Daoy (cell line): ENCODE measurements at places on chromosomes 4 and X.

- peak; percentile 55 for DNase-seq
Observed at GRCh38 chrX:39260965-39261364, 459.7 kb downstream of the MID1IP1 start.

DNA sequence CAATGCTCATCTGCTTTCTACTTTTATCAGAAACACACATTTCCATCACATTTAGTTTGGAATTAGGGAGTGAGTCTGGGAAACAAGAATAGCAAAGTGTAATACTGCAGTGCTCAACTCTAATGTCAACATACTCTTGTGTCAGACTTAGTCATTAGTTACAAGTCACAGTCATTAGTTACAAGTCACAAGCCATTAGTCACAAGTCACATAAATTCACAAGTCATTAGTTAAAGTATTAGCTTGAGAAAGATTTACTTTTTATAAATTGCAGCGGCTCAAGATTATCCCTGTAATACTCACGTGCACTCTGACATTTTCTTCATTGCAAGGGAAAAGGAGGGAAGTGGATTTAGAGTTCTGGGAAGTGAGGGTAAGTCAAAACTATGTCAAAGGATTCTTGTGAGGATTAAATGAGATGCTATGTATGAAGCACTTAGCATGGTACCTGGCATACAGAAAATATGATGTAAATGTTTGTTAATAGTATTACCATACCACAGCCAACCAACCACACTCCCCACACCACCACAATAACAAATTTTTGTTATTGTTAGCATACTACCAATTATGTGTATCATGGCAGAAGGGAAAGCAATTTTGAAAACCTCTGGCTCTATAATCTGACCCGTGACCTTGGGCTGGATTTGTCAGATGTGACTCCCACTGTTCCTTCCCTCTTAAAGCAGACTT is 116.6 kb downstream of the ARHGAP24 start:
- DNase-seq: no peak

DNA sequence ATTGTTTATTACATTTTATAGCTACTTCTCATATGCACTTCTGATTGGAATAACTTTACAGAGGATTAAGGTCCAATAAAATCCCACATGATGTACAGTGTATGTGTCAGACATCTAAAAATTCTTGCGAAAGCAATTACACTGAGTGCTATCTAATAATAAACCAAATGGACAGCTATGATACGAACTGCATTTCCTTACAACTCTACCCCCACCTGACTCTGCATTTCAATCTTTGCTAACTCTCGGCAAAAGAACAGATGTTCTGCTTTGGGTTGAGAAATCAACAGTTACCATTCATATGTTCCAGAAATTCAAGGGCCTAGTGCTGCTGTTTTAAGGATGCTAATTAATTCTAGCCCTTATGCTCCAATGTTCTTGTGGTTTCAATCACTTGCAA is 287.9 kb upstream of the NOCT start:
- no peak for DNase-seq

DNA sequence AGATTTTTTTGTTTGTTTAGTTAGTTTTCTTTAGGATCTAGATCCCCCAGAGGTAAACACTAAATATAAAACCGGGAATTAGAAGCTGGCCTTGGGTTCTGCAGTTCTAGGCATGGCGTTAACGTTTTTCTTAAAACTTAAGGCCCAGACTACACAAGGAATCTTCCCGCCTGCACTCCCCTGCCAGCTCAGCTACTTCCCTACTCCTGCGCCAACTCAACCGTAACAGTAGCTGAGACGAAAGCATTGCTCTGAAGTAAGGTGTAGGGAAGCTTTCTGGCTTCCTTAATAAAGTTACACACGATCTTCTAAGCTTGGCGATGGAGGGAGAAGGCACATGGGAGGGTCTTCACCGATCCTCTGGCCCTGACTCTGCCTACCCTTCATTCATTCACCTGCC is 37.1 kb downstream of the CPE start:
- no peak for DNase-seq

GRCh38 chr4:14915018-14915417 is 87.3 kb upstream of the CPEB2 start:
- DNase-seq: no peak

GRCh38 chrX:44903107-44903506 is 30.1 kb downstream of the KDM6A start:
- DNase-seq: peak; percentile 41

GRCh38 chrX:71466979-71467523 is 65.9 kb upstream of the OGT start:
- DNase-seq: peak; percentile 3

- no peak for DNase-seq
Observed at GRCh38 chr4:13992041-13992440, 364.5 kb upstream of the BOD1L1 start.

DNA sequence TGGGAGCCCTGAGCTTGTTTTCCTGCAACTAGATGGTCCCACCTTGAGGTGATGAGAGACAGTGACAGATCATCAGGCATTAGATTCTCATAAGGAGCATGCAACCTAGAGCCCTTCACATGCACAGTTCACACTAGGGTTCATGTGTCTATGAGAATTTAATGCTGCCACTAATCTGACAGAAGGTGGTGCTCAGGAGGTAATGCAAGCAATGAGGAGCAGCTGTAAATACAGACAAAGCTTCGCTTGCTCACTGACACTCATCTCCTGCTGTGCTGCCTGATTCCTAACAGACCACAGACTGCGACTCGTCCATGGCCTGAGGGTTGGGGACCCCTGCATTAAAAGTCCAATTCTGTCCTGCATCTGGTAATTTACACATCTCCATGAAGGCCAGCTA is 141.6 kb downstream of the KCNIP4 start:
- no peak for DNase-seq

- DNase-seq: no peak
Observed at GRCh38 chr4:159600061-159600460, 497.2 kb downstream of the RAPGEF2 start.

- no peak for DNase-seq
Observed at GRCh38 chr4:88225232-88226105, 58.9 kb downstream of the PPM1K start.

- DNase-seq: no peak
Observed at GRCh38 chr4:176782794-176783193, 9.9 kb downstream of the VEGFC start.

- DNase-seq: no peak
Observed at GRCh38 chr4:134501973-134502643, 300.5 kb upstream of the PABPC4L start.

DNA sequence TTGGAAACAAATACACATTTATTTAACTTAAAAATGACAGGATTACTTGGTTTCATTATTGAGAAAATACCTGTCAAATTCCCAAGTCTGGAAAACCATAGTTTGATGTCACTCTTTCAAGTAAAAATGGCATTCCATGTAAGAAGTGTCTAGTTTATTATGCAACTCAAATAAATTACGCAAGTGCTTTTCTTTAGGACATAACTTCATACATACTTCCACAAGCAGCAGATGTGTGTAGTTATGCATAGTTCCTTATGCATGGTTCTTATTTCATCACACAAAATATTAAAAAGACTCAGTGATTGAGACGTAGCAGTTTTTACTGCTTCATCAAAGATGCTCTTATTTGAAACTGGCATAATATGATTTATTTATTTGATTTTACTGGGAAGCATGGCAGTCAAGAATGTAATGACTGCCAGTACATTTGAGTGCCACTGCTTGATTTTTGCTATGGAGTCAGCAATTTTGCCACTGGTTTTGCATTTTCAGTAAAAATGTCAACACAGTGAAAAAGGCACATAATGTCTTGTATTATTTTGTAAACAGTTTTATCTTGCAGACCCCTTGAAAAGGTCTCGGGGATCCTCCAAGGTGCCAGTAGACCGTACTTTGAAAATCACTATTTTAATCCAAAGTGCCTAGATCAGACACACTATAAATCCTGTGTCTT is 62.1 kb downstream of the CLCN3 start:
- no peak for DNase-seq

DNA sequence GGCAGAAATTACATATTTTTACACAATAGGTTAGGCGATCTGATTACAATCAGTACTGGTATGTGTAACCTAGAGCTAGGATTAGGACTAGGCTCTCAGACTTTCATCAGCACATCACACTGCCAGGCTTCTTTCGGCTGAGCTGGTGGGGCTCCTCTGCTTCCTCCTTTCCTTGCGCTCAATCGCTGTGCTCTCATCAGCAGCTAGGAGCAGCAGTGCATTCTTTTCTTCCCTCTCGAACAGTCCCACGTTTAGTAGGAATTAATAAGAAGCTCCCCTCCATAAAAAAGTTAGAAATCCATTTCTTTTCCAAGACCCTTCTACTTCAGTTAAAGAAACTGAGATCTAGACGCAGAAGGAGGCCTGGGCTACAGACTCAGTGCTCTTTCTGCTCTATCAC is 350.4 kb downstream of the SPRY1 start:
- DNase-seq: no peak

GRCh38 chr4:17203797-17204196 is 305.4 kb upstream of the LDB2 start:
- no peak for DNase-seq

DNA sequence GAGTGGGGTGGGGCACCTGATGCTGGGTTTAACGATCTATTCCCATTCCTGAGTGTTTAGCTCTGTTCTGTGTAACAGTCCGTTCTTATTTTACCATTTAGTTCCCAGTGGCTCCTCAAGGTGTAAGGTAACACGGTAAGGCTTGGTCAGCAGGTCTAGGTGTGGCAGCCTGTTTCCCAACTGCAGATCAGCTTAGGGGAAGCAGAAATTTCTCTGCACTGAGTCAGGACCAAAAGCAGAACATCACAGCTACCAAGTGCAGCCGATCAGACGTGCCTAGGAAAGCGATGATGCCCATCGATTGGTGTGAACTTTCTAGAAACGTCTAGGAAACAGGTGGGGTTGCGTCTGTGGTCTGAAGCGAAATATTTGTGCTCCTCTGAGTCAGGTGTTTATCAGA is 240.1 kb downstream of the STIM2 start:
- no peak for DNase-seq

GRCh38 chrX:101550362-101550750 is at the start of gene ARMCX1:
ARMCX1 (plus strand) TSS chrX:101550547; CDS start chrX:101552931, 2,384 bp downstream.
- DNase-seq: peak; percentile 76

GRCh38 chr4:53545273-53545672 is 46.0 kb downstream of the LNX1 start:
- DNase-seq: no peak

- no peak for DNase-seq
Observed at GRCh38 chrX:87580862-87581261, 63.3 kb downstream of the KLHL4 start.

DNA sequence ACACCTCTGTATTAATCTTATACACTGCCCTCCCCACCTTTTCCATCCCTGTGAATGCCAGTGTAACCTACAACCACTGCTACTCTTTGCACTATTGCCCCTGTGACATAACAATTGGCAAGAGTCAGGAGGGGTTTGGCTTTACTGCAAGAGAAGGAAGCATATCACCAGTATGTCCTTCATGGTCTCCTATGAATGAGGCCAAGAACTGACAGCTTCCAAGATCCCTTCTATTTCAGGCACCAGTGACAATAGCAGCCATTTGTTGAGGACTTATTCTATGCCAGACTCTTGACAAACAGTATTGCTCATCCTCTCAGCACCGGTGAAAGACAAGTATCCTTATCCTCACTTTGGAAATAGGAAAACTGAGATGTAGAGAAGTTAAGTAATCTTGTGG is 363.9 kb downstream of the MID1IP1 start:
- no peak for DNase-seq

GRCh38 chr4:38322714-38323113 is 341.3 kb upstream of the KLF3 start:
- DNase-seq: peak; percentile 83

DNA sequence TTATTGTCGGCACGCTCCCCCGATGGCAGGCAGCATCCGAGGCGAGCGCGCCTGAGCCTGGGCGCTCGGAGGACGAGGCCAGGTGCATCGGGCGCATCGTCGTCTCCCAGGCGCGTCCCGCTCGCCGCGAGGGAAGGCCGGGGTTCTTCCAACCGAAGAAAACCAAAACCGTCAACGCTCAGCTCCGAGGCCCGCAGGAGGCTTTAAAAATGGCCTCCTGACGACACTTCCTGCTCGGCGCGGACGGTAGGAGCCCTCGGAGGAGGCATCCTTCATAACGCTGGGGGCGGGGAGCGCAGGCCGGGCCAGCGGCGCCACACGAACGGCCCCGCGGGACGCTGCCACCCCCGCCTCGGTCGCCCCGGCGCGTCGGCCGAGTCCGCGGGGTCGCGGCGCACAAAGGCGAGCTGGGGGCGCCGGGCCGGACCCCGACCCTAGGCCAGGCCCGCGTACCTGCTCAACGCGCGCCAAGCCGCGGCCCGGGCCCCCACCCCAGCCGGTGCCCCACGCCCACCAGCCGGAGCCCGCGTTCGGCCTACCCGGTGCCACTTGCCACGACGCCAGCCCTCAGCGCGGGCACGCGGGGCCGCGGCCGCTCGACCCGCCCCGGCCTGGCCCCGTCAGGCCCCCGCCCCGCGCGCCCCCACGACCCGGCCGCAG is 501 bp downstream of the ZNF518B start:
- DNase-seq: peak; percentile 68

GRCh38 chr4:52376132-52376704 is 282.9 kb downstream of the USP46 start:
- peak; percentile 3 for DNase-seq

GRCh38 chr4:1369091-1369450 is 22.1 kb downstream of the UVSSA start:
- no peak for DNase-seq

GRCh38 chr4:11111876-11112275 is 316.8 kb downstream of the HS3ST1 start:
- DNase-seq: no peak

- DNase-seq: no peak
Observed at GRCh38 chr4:185592845-185593488, 57.7 kb upstream of the PDLIM3 start.

- DNase-seq: no peak
Observed at GRCh38 chr4:27020603-27021002, 160.0 kb downstream of the STIM2 start.

DNA sequence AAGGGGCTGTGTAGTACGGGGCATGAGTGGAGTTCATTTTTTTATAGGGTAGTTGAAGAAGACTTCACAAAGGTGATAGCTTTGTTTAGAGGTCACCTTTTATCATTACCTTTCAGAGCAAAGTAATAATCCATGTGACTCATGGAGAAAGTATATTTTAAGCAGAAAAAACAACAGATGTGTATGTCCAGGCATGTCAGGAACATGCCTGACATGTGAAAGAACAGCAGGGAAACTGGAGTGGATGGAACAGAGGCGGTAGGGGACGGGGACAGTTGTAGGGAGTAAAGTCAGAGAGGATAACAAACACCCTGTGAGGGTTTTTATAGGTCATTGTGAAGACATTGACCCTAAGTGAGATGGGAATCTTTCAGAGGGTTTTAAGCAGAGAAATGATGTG is 107.6 kb downstream of the USP9X start:
- no peak for DNase-seq

- peak; percentile 48 for DNase-seq
Observed at GRCh38 chr4:182177166-182177565, 66.0 kb upstream of the TENM3 start.

- DNase-seq: no peak
Observed at GRCh38 chr4:86354390-86354789, 5.5 kb downstream of the MAPK10 start.

- DNase-seq: no peak
Observed at GRCh38 chr4:123170843-123171242, 225.8 kb upstream of the SPRY1 start.

GRCh38 chr4:11293866-11294265 is 134.8 kb downstream of the HS3ST1 start:
- no peak for DNase-seq
